ENCODE measurements at places on chromosomes 13 and 19.

GRCh38 chr19:30111021-30111855 lies 169.2 kb downstream of the URI1 start:
- DNase-seq, result no peak

- no peak for DNase-seq
Observed at GRCh38 chr13:93450191-93450621, 223.6 kb downstream of the GPC6 start.

DNA sequence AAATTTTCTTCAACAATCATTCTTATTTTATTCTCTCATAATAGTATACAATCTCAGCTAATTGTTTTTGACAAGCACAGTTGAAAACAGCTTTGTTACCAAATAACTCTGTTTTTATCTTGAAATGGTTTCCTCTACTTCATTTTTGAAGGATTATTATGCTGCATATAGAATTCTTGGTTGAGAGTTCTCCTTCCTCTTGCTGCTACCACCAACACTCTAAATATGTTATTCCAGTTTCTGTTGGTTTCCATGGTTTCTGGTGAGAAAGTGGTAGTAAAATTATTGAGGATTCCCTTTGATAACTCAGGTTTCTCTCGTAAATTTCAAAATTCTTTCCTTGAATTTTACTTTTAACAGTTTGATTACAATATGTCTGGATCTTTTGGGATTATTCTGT lies 1725.9 kb downstream of the PCDH9 start:
- DNase-seq, result no peak

GRCh38 chr13:100530671-100531213 lies 57.8 kb downstream of the GGACT start:
- no peak for DNase-seq

DNA sequence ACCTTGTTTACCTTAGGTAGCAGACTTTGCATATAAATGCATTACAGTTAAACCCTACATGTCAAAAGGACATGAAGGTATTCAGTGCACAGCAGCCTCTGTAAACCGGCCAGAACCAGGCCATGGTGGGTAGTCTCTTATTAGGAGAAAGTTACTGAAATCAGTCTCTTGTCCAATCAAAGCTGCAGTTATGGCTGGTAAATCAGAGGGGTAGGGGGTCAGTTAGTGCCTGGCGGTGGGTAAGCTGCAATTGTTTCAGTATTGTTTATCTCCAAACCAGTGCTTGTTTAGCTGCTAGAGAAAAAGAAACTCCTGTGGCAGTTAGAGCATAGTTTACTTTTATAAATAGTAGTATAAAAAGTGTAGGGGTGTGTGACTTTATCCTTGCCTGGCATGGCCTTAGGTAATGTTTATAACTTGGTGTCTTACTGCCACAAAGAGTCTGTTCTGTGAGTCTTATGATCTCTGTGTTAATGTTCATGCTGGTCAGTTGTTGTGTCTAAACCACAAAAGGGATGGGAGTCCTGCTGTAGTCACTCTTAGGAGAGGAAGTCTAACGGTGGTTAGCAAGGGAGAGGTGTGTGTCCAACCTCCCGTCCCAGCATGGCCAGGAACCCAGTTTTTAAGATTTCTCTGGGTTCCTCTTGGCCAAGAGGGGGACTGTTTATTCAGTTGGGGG lies 28.0 kb downstream of the CHST8 start:
- DNase-seq, result no peak

GRCh38 chr13:49546561-49546960 lies 38.8 kb downstream of the RCBTB1 start:
- DNase-seq, result no peak

GRCh38 chr13:85503797-85504196 lies 295.4 kb downstream of the SLITRK6 start:
- DNase-seq, result no peak

DNA sequence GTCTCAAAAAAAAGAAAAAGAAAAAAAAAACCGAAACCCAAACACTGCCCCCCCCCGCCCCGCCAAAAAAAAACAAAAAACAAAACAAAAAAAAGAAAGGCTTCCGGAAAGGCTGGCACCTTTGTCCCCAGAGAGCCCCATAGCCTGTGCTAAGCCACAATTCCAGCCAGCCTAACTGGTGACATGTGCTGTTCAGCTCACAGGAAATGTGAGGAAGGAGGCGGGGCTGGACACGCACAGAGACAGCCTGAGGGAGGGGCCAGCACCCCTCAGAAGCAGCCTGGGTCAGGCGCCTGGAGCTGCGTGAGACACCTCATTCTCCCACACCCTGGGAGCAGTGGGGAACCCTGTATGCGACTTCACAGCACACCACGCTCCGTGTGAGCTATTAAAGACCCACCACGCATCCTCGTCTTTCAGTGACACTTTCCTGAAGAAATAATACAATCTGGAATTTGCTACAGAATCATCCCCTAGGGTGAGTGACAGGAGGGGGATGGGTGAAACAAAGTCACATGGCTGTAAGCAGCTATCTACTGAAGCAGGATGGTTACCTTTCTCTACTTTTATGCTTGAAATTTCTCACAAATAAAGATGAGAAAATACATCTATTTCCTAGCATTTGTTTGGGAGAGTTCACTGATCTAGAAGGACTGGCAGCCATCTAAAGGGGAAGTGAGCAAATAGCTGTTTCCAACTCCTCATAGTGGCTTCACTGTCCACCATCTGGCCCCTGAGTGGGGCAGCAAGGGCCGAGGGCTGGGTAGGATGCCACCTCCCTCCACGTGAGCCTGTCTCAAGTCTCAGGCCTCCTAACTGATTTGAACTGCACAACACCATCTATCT lies 12.3 kb upstream of the SLC35E1 start:
- DNase-seq, result peak; percentile 79

GRCh38 chr13:49596221-49596620 lies 10.9 kb upstream of the RCBTB1 start:
- no peak for DNase-seq

DNA sequence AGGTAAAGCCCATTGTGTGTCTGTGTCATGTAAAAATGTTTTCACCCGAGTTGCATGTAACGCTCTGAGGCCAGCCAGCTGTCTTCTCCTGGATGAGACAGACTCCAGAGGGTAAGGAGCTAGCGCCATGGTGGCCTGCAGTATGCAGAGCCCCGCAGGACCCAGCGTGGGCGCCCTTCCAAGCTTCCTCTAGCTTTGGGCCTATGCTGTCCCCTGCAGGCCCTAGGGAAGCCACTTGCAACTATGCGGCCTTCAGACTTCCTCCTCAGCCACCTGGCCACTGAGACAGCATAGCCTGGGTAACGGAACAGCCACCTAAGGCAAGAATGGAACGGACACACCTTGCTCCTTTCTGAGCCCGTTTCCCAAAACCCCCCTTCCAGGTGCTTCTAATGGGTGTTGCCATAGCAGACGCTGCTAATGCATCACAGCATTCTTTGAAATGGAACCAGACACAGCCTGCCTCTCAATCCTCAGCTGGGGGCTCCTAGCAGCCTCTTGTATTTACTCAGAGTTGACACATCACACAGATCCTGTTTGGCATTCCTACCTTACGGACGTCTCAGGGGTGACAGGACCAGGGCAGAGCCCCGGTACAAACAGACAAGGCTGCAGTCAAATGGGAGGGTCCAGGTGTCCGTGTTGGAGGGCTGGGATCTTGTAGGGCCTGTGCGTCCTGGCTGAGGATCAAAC lies 6.2 kb downstream of the FAM32A start:
- DNase-seq, result no peak

DNA sequence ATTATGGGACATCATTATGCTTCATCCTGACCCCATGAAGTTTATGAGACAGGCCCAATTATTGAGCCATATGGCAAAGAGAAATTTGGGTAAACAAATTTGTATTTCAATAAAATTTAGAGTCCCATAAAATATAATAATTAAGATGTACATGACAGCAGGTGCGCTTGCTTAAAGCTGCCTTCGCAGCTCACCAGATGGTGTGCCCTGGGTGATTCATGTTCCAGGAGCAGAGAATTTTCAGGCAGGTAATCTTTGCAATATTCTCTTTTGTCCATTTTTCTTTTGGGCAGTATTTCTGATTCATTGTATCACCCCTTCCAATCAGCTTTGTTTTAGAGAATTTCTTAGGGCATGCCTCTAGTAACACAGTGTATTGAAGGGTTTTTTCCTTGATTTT lies 39.5 kb upstream of the WASF3 start:
- no peak for DNase-seq

DNA sequence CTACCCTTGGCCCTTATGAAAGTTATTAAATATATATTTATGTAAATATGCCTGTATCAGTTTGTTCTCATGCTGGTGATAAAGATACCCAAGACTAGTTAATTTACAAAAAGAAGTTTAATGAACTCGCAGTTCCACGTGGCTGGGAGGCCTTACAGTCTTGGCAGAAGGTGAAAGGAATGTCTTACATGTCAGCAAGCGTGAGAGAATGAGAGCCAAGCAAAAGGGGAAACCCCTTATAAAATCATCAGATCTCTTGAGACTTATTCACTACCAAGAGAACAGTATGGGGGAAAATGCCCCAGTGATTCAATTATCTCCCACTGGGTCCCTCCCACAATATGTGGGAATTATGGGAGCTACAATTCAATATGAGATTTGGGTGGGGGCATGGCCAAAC lies 506.0 kb upstream of the ATXN8OS start:
- no peak for DNase-seq
